ENCODE measurements at places on chromosomes 6 and 20.

GRCh38 chr6:55276745-55277530 lies 50.3 kb upstream of the GFRAL start:
- DNase-seq = peak; percentile 52

DNA sequence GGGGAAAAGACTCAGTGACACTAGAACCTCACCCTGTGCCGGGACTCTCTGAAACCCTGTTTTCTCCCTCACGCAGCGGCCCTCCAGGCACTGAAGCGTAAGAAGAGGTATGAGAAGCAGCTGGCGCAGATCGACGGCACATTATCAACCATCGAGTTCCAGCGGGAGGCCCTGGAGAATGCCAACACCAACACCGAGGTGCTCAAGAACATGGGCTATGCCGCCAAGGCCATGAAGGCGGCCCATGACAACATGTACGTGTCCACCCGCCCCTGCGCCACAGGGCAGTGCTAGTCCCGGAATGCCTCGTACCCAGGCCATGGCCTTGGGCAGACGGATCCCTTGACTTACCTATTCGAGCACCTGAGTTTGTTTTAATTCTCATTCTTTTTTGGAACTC lies 37.2 kb downstream of the CHMP4B start:
- no peak for DNase-seq

DNA sequence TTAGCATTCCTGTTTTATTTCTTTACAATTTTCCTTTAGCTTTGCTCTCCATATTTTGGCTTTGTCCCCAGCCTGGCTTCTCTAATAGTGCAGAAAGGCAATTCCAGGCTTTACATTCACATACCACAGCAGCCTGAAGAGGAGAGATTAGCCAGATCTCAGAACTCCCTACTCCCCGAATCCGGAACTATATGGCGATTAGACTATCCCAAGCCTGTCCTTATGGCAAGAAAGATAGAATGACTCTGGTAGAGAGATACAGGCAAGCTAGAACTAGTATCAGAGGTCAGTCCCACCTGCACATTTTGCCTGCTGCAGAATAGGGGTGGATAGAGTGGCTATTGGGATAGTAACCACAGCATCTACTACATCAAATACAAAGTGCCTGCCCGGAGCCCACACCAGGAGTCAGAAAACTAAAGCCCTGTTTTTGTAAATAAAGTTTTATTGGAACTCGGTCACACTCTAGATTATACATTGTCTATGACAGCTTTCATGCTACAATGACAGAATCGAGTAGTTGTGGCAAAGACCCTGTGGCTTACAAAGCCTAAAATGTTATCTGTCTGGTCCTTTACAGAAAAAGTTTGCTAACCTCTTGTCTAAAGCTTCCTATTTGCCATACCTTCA lies 17.1 kb upstream of the ADIG start:
- no peak for DNase-seq

GRCh38 chr6:45791211-45792168 lies 224.2 kb downstream of the CLIC5 start:
- DNase-seq = no peak

- DNase-seq = no peak
Observed at GRCh38 chr6:163985710-163986109, 571.2 kb downstream of the QKI start.

GRCh38 chr6:22709803-22710202 lies 140.4 kb downstream of the HDGFL1 start:
- DNase-seq = no peak

- DNase-seq = no peak
Observed at GRCh38 chr20:4244700-4245485, 229.5 kb upstream of the RNF24 start.

Data from hematopoietic multipotent progenitor cell treated with erythropoietin and hydrocortisone succinate and interleukin-3 and kit ligand, for 6 days (in vitro differentiated cells).